ENCODE measurements at places on chromosomes 7 and 10.

DNA sequence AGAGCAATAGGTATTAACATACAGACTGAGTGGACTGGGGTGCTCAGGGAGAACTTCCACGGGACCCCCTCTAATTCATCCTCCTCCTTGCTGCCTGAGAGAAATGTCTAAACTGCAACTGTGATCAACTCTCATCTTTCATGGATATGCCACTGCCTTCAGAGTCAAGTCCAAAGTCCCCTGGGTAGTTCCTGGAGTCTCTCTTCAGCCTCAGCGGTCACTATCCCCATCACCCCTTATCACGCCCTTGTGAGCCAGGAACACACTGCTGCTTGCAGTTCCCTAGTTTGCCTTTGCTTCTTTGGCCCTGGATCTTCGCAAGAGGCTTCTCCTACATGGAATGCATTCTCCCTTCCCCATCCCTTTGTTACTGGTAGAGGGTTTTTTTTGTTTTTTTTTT is 58.7 kb upstream of the AUTS2 start:
- DNase-seq = no peak

DNA sequence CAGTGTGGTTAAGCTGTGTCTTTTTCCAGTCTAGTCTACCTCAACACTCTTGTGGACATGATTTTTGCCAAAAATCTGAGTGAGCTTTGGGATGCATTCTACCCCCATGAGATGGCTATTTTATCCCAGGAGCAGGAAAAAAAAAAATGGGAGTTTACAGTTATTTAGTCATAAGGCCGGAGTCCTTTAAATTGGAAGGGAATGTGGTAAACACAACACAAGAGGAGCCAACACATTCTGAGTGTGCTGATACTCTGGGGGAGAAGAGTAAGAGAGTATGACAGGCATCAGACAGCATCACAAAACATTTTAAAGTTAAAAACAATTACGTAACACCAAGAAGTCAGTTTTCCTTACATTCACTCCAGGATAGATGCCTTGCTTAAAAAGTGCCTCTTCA is 46.1 kb downstream of the C1GALT1 start:
- DNase-seq = no peak

DNA sequence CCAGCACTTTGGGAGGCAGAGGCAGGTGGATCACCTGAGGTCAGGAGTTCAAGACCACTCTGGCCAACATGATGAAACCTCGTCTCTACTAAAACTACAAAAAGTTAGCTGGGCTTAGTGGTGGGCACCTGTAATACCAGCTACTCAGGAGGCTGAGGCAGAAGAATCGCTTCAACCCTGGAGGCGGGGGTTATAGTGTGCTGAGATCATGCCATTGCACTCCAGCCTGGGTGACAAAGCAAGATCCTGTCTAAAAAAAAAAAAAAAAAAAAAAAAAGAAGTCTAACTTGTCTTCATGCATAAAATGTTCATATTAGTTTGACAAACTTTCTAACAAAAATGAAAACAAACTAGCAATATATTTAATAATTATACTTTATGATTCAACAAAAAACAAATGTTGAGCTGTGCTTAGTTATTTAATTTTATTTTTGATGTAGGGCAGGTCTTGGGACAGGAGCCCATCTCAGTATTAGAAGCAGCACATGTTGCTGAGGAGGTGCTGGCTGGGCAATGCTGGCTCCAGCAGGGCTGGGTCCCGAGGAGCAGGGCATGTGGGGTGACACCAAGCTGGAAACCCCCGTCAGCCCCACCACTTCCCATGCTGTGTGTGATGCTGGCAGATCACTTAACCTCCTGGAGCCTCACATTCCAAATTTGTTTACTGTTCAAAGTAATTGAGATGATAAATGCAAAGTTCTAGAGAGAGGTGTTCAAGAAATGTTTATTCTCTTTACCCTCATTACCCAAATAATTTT is 335.3 kb upstream of the KLF6 start:
- no peak for DNase-seq

DNA sequence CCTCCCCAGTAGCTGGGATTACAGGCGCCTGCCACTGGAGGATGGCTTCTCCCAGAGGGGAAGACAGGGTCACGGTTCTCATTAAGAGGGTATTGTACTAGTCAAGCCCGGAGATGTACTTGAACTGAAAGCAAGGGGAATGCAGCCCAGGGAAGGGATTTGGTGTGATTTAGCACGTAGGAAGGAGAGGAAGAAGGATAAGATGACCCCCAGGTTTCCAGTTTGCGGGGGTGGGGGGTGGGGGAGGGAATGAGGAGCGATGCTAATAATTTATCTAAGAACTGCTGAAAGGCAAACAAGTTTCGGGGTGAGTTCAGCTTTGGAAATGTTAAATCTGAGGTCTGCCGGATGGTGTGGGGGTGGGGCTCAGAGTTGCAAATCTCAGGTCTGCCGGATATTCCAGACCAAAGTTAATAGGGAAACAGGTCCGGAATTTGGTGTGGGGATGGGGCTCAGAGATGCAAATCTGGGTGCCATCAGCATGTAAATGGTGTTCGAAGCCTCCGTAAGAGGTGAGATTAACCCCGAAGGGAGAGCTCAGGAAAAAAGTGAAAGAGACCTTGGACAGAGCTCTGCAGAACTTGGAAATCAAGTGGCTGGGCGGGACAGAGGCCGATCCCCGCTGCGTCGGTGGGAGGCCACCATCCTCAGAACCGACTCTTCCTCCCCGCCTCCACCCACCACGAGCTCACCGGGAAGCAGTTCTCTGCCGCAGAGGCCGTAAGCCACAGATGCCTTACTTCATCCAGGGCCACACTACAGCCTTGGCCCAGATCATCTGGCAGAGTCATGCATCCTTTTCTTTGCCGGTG is 1.6 kb upstream of the SEPHS1 start:
- no peak for DNase-seq

GRCh38 chr10:121702351-121703320 is 104.4 kb upstream of the FGFR2 start:
- DNase-seq = no peak

DNA sequence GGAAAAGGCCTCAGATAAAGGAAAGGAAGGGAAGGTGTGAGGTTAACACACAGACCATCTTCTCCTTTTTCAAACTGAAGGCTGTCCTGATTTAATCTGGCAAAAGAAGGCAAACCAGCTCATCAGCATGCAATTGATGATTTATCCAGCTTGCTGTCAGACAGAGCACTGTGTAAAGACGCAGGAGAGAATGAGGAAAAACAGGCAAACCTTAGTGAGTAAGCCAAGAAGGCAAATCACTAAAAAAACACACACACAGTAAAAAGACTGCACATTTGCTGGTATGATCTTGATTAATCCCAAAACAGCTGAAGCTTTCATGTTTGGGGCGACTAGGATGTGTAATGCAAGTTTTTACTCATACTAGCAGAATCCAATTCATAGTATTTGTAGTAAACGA is 65.8 kb upstream of the SKAP2 start:
- DNase-seq = no peak

DNA sequence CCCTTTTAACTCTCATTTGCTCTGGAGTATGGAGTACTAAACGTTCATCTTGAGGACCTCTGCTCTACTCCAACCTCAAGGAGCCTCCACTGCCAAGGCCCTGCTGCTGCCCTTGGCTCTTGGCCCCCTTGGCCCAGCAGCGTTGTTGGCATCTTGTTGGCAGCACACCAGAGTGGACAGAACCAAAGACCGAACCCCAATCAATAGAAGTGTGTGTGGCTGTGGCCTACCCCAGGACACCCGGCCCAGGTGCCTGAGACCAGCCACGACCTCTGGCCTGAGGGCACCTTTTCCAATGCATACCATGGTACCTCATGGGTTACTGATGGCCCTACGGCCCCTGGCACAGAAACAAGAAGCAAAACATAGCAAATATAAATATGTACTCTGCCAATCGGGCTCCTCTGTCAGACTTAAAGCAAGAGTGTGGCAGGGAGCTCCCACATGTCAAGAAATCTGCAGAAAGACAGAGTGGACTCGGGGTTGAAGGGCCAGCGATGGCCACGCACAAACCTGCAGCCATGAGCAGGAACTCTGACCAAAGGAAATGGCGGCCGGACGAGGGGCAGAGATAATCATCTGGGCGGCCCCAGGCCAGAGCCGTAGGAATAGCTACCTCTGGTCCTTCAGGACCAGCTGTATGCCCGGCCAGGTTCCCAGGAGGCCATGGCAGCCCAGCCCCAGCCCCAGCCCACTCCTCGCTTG is 2.9 kb downstream of the NPC1L1 start:
- DNase-seq = no peak

- DNase-seq = no peak
Observed at GRCh38 chr7:6096581-6096980, 65.4 kb downstream of the ANKRD61 start.

GRCh38 chr7:94421681-94422080 is 27.0 kb downstream of the COL1A2 start:
- DNase-seq = no peak

DNA sequence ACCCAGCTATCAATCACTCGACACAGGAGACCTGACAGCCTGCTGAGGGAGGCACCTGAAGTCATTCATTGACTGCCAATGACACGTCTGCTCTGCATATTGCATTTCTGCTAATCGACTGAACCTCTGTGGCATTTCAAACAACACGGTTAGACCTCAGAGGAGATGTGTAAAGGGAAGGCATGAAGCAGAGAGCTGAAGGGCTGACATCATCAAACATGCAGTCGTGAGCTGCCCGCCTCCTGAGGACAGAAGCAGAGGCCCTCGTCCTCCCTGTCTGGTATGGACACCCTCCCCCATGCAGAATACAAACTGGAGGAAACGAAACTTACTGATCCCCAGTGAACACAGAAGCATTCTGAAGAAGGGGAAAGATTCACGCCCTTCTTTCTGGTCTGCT is 462.6 kb upstream of the MGMT start:
- no peak for DNase-seq

DNA sequence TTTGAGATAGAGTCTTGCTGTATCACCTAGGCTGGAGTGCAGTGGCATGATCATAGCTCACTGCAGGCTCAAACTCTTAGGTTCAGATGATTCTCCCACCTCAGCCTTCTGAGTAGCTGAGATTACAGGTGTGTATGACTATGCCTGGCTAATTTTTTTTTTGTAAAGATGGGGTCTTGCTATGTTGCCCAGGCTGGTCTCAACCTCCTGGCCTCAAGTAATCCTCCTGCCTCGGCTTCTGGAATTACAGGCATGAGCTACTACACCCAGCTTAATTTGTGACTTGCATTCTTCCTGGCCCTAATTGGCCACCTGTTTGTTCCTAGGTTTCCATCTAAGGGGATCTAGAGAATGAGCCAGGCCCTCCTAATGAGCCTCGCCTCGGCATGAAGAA is 9.3 kb downstream of the ARHGAP22 start:
- no peak for DNase-seq

Data from activated T-helper 1 cell treated with anti-CD3 and anti-CD28 coated beads, Interleukin-2, amount 50 U/mL, for 16 hours (primary cell).